ENCODE measurements at places on chromosomes 1 and 21.

- DNase-seq = no peak
These were observed 595 bp upstream of the E2F2 start for GRCh38 chr1:23531562-23532094.

GRCh38 chr1:214503553-214503952, 47.8 kb downstream of the PTPN14 start:
- no peak for DNase-seq

DNA sequence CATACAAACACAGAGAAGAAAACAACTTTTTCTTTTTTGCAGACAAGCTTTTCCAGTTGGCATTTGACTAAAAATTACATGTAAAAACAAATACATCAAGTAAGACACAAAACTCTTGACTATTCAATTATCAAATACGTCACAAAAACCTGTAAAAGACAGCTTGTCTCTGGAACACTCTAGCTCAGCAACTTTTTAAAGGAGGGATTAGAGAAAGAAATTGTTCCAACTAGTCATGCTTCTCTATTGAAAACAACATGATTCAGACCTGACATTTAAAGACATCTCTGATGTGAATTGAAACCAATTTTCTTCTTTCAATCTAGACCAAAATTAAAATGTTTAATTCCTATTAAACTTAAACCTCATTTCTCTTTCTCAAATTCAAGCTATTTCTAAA, 30.3 kb downstream of the SMYD3 start:
- DNase-seq = no peak

DNA sequence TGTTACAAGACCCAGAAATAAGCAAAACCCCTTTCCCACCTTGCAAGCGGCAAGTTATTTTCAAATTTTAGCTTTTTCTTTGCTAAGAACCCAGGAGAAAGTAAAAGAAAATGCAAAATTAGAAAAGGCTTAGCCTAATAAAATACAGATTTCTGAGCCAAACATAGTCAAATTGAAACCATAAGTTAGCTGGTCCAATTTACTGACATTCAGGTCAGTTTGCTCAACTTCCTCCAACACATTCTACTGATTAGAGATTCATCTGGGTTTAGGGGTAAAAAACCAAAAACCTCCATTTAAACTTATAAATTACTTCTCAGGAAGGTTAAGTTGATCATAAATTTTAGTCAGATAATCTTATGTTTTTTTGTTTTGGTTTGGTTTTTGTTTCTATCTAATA, 701.8 kb upstream of the CXADR start:
- DNase-seq = no peak

GRCh38 chr1:156465747-156466365, 34.7 kb downstream of the MEF2D start:
- DNase-seq = no peak
